ENCODE measurements at places on chromosomes 3 and 15.

DNA sequence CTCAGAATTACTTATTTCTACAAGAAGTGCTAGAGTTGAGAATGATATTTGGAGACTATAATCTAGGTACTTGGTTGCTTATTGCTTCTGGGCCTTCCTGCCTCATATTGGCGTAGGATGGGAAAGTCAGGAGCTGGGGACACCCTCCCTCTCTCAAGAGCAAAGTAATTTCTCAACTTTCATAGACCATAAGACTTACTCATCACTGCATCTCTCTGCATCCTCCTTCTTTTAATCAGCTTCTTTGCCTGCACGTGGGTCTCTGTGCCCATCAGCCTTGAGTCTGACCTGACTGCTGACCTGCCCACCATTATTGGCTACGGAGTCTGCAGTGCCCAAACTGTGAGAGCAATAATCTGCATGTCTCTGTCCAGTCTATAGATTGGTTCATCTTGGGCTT is 27.3 kb upstream of the XIRP1 start:
- H3K27ac ChIP-seq: no peak overlapping the region
- no peak for DNase-seq
- no peaks in the 10 kb centered on the region for H3K36me3 ChIP-seq
- no peak overlapping the region for H3K4me3 ChIP-seq
- H3K4me1 ChIP-seq: no peaks in the 10 kb centered on the region
- H3K27me3 ChIP-seq: no peaks in the 10 kb centered on the region

GRCh38 chr3:75049533-75049932 is 435.1 kb upstream of the CNTN3 start:
- H3K27ac ChIP-seq: no peak overlapping the region
- no peaks in the 10 kb centered on the region for H3K4me1 ChIP-seq
- H3K4me3 ChIP-seq: no peak overlapping the region
- no peak for DNase-seq
- no peaks in the 10 kb centered on the region for H3K27me3 ChIP-seq

- H3K27ac ChIP-seq: peak overlapping the region; percentile 94
- DNase-seq: no peak
- no peaks in the 10 kb centered on the region for H3K27me3 ChIP-seq
These were observed 14.7 kb upstream of the LMCD1 start for GRCh38 chr3:8486936-8487335.

GRCh38 chr3:122952520-122952919 is 75.0 kb downstream of the SEMA5B start:
- H3K27me3 ChIP-seq: no peaks in the 10 kb centered on the region
- no peak overlapping the region for H3K4me3 ChIP-seq
- H3K4me1 ChIP-seq: peaks cover 15% of the 10 kb centered on the region
- DNase-seq: no peak
- H3K36me3 ChIP-seq: no peaks in the 10 kb centered on the region

DNA sequence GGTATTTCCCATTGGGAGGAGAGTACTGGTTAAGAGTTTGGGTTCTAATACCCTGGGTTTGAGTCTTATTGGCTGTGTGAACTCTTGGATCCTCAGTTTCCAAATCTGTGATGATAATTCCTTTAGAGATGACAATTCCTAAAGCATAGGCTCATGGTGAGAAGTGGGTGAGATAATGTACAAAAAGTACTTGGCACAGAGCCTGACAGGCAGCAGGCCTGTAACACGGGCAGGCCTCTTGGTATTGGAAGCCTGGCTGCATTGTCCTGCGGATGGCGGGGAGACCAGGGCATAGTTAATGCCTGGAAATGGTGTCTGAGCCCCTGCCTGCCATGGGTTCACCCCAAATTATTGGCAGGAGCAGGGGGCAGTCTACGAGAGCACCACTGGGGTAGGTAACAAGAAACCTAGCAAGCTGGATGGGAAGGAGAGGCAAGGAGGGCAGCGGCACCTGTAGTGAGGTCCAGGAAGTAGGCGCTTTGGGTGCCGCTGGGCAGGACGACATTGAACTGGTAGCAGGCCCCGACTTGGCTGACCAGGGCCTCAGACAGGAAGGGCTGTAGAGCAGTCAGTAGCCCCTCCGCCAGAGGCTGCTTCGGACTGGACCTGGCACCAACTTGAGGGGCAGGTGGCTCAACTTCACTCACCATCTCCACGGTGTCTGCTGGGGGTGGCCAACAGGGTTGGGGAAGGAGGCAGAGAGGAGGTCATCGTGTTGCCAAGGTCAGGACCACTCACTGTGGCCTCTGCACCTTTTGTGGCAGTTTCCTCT is 7.7 kb downstream of the STOML1 start:
- H3K27ac ChIP-seq: peak overlapping the region; percentile 99
- H3K4me3 ChIP-seq: no peak overlapping the region
- no peaks in the 10 kb centered on the region for H3K27me3 ChIP-seq
- H3K36me3 ChIP-seq: peaks cover 17% of the 10 kb centered on the region

DNA sequence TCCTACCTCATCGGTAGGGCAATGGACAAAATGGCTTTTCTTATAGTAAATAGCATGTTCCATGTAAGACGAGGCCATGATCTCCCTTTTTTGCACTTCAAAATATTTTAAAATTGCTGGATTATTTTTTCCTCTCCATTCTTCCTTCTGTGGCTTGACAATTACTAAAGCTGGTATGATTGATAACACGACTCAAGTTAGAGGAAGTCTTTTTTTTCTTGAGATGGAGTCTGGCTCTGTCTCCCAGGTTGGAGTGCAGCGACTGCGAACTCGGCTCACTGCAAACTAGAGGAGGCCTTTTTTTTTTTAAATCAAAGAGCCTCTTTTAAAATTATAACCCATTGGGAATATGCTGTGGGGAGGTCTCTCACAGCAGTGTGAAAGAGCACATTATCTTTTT is 124.5 kb upstream of the TBL1XR1 start:
- no peaks in the 10 kb centered on the region for H3K27me3 ChIP-seq
- H3K4me1 ChIP-seq: peaks cover 17% of the 10 kb centered on the region
- no peak for DNase-seq
- H3K27ac ChIP-seq: no peak overlapping the region
- no peak overlapping the region for H3K4me3 ChIP-seq

GRCh38 chr15:39125904-39126303 is 455.0 kb upstream of the THBS1 start:
- no peak for DNase-seq
- peaks cover 14% of the 10 kb centered on the region for H3K4me1 ChIP-seq
- no peaks in the 10 kb centered on the region for H3K36me3 ChIP-seq
- no peaks in the 10 kb centered on the region for H3K27me3 ChIP-seq
- H3K4me3 ChIP-seq: no peak overlapping the region

DNA sequence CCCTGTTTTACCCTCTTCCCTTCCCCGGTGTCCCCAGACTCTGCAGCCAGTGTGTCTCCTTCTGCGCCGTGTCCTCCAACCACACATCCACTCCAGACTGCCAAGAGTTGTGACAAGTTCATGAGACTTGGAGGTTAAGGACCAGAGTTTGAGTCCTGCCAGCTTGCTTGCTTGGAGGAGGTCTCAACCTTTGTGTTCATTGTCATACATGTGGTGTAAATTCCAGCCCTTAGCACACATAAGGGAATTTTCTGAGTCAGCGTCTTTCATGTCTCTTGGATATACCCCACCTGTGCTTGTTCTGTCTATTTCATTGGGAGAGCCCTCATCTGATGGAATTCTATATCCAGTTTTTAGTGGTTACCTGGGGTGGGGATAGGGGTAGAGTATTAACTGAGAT is 13.3 kb downstream of the CORO2B start:
- H3K27ac ChIP-seq: no peak overlapping the region
- H3K4me1 ChIP-seq: peaks cover 15% of the 10 kb centered on the region
- no peaks in the 10 kb centered on the region for H3K36me3 ChIP-seq
- H3K4me3 ChIP-seq: no peak overlapping the region

- no peak overlapping the region for H3K4me3 ChIP-seq
- H3K4me1 ChIP-seq: peaks cover 3% of the 10 kb centered on the region
- H3K27me3 ChIP-seq: no peaks in the 10 kb centered on the region
- H3K36me3 ChIP-seq: no peaks in the 10 kb centered on the region
- no peak for DNase-seq
These were observed 26.4 kb downstream of the STOML1 start for GRCh38 chr15:73965758-73966113.

DNA sequence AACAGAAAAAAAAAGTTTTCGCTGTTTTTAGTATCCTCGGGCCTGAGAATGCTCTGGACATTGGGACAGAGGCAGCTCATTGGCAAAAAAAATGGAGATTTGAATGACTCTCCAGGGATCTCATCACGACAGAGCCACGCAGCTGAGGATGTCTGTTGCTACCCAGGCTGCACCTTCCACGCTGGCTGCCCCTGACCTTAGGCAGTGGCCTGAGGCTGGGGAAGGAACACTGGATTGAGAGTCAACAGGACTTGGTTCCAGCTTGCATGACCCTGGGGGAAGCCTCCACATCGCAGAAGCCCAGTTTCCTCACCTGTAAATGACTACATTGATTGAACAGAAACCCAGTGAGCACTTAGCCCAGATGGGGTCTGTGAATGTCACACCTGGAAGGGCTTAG is 8.7 kb upstream of the ACSBG1 start:
- H3K27me3 ChIP-seq: no peaks in the 10 kb centered on the region
- DNase-seq: peak; percentile 45
- H3K4me3 ChIP-seq: no peak overlapping the region
- no peak overlapping the region for H3K27ac ChIP-seq
- H3K4me1 ChIP-seq: no peaks in the 10 kb centered on the region

DNA sequence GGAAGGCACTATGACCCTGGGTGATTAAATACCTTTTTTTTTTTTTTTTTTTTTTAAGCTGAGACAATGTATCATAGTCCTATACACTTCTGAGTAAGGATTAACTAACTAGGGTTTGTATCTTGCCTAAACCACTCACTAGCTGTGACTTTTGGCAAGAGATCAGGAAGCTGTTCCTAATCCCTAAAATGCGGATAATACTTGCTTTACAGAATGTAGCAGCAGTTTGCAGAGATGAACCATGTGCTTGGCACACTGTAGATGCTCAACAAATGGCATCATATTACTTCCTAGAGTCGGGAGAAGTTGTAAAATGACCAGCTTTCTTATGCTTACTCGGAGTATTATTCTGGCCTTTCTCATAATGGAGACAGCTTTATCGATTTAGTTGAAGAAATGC is 25.6 kb upstream of the PYGO1 start:
- no peaks in the 10 kb centered on the region for H3K36me3 ChIP-seq
- H3K27me3 ChIP-seq: no peaks in the 10 kb centered on the region
- DNase-seq: no peak
- no peaks in the 10 kb centered on the region for H3K4me1 ChIP-seq
- no peak overlapping the region for H3K4me3 ChIP-seq
- no peak overlapping the region for H3K27ac ChIP-seq

- DNase-seq: no peak
- no peaks in the 10 kb centered on the region for H3K36me3 ChIP-seq
- no peaks in the 10 kb centered on the region for H3K27me3 ChIP-seq
- no peak overlapping the region for H3K4me3 ChIP-seq
- H3K27ac ChIP-seq: no peak overlapping the region
These were observed 3.3 kb downstream of the DET1 start for GRCh38 chr15:88543065-88543776.

DNA sequence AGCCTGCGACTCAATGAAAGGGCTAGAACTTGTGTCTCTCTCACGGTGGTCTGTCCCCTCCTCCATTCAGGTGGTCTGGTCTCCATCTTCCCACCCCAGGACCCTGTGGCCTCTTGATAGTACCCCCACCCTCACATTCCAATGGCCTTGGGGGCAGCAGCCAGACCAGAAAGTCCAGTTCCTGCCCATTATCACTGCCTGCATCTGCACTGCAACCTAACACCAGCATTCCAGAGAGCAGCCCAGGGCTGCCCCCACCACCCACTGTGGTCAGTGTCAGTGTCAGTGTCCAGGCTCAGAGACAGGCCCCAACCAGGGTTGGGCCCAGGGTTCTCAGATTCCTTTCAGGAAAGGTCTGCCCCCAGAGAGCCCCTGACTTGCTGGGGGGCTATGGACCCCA is 12.6 kb downstream of the IGDCC3 start:
- no peak overlapping the region for H3K4me3 ChIP-seq
- no peaks in the 10 kb centered on the region for H3K27me3 ChIP-seq
- DNase-seq: no peak
- H3K4me1 ChIP-seq: no peaks in the 10 kb centered on the region

- H3K36me3 ChIP-seq: no peaks in the 10 kb centered on the region
- H3K27me3 ChIP-seq: no peaks in the 10 kb centered on the region
- no peak for DNase-seq
- peak overlapping the region; percentile 71 for H3K27ac ChIP-seq
These were observed 94.2 kb downstream of the THRB start for GRCh38 chr3:24400450-24400849.

DNA sequence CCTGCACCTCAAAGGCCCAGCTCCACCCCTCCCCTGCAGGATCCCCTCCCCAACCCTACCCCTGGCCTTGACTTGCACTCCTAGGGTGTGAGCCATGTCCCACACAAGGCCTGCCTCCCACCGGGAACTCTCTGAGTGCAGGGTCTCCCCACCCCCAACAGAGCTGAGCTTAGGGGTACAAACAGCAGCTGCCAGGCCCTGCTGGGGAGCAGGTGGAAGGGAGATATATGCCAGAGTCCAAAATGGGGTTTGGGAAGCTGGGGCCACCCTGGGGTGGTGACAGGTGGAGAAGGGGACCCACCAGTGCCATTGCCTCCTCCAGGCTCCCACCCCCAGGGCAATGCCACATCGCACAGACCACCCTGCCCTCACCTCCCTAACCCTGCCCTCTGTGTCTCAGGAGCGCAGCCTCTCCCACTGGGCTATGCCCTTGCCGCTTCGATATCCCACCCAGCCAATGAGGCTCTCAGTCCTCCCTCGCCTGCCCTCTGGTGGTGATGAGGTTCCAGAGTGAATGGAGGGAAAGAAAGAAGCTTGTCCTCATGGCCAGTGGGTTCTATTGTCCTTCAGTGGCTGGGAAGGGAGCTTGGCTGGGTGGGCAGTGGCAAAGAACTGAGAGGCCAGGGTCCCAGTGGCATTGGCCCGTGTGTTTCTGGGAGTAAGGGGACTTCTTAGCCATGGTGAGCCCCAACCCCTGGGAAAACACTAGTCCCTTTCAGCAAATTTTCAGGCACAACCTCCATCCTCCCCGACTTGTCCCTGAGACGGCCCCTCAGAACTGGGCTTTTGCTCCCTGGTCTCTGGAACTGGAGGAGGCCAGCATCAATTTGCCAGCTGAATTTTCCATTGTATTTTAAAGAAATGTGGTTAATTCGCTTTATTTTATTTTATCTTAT is 46.8 kb downstream of the CYP11A1 start:
- no peak overlapping the region for H3K4me3 ChIP-seq
- H3K4me1 ChIP-seq: peaks cover 17% of the 10 kb centered on the region
- no peak overlapping the region for H3K27ac ChIP-seq
- no peaks in the 10 kb centered on the region for H3K36me3 ChIP-seq
- H3K27me3 ChIP-seq: no peaks in the 10 kb centered on the region

DNA sequence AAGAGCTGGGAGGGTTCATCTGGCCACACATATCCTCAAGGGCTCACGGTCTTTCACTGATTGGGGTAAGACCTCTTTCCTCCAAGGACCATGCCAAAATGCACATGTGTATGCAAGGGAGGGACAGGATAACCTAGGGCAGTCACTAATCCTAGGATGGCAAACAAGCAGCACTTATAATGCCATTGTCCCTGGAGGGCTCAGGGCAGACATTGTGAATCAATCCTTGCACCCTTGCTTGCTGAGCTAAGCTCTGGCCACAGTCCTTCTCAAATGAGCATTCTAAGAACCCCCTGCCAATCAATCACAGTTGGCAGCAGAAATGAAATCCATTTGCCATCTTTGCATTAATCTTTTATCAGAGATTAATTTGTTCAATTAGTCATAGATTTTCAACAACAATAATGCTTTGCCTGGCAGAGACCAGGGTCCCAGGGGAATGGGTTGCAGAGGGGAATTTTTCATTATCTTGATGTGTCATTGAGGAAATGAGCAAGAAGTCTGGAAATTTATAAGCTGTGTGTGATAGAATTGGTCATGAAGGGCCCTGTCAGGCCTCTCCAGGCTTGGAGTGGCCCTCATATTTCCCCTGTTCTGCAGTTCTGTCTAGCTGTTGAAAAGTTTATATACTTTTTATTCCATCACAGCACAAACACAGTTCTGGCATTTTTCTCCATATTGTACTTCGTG is 57.2 kb upstream of the KY start:
- no peaks in the 10 kb centered on the region for H3K4me1 ChIP-seq
- H3K36me3 ChIP-seq: no peaks in the 10 kb centered on the region
- DNase-seq: no peak
